ENCODE measurements at places on chromosomes 13 and 19.
A peak's percentile ranks its signal among the peaks of the same experiment; 100 is the strongest.

GRCh38 chr19:6223461-6224307 lies 56.1 kb downstream of the MLLT1 start:
- no peak for DNase-seq

- no peak for DNase-seq
These were observed 22.1 kb downstream of the WTIP start for GRCh38 chr19:34503531-34504272.

GRCh38 chr13:80341101-80341755 lies at the start of gene SPRY2:
TSS of gene SPRY2 (minus strand) at chr13:80341126. CDS start at chr13:80337705, 3,421 bp downstream.
- peak; percentile 14 for DNase-seq

DNA sequence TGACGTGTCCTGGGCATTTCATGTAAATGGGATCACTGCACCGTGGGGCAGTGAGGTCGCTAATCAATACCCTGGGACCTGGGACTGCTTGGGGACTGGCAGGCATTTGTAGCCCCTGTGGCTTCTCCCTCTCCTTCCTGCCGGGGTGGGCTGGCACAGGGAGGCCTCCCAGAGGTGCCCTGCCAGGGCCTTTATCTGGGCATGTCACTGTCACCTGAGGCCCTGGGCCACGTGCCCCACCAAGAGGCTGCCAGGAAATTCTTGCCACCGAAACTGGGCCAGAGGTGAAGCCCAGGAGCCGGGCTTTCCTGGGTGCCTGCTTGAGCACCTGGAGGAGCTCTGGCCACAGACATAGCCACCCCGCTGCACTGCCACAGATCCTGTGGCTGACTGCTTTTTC lies 1.8 kb upstream of the NMRK2 start:
- no peak for DNase-seq

- no peak for DNase-seq
These were observed 29.1 kb upstream of the POP4 start for GRCh38 chr19:29576761-29577648.

DNA sequence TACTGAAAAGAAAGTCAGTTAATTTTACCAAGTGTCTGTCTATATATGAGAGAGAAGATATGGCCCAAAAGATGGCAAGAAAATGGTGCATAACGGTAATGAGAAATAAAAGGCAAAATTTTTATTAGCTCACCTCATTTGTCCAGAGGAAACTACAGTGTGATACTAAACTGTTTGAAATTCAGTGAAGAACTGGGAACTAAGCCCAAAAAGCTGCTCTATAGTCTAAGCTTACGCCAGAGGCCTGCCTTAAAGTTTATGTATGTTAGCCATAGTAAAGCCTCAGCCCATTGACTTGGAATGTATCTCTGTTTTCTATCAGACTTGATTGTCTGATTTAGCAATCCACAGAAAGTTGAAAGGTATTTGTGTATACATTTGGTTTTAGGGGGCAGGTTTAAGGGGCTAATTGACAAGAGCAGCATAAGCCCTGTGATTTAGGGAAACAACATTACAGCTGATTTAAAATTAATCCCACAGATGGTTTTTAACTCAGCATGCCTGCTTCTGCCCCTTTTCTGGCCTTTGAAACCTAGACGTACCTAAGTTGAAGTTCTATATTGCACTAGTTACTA lies 91.0 kb upstream of the MAB21L1 start:
- no peak for DNase-seq

- DNase-seq = no peak
These were observed 202.0 kb downstream of the KATNAL1 start for GRCh38 chr13:30105381-30105780.

DNA sequence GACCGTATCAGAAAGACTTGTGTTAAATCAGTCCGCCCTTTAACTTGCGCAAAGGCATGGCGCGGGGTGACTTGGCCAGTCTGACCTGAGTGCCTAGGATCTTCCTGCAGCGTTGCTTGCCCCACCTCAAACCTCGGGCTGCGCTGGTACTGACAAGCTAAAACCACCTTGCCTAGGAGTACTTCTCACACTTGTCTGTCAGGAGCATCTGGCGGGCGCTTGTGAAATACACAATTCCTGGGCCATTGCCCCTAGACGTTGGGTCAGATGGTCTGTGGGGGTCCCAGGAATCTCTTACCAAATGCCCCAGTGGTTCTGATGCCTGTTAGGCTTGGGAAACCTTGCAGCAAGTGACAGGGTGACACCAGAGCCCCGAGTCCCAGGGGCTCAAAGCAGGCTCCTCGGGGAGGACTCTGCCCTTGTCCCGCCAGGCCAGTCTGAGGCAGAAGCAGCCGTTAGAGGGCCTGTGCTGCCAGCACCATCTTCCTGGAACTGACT lies 12.9 kb downstream of the CEBPG start:
- DNase-seq = no peak

DNA sequence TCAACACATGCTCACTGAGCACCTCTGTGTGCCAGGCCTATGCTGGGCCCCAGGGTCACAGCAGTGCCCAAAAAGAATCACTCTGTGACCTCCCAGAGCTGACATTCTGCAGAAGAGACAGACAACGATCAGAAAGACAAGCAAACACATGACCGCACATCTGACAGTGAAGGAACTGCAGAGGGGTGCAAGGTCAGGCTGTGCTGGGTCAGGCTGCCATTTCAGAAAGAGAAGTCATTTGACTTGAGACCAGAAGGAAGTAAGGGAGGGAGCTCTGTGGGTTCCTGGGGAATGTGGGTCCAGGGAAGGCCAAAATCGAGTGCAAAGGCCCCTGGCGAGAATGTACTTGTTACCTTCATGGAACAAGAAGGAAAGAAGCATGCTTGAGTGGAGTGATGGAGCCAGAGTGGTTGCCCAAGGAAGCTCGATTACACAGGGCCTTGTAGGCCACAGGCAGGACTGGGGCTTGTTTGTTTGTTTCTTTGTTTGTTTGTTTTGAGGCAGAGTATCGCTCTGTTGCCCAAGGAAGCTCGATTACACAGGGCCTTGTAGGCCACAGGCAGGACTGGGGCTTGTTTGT lies 11.4 kb upstream of the CD22 start:
- DNase-seq = no peak

- no peak for DNase-seq
These were observed 5.7 kb upstream of the FPR3 start for GRCh38 chr19:51789061-51789795.

GRCh38 chr19:52664461-52664860 lies 26.3 kb upstream of the ZNF83 start:
- DNase-seq = no peak

DNA sequence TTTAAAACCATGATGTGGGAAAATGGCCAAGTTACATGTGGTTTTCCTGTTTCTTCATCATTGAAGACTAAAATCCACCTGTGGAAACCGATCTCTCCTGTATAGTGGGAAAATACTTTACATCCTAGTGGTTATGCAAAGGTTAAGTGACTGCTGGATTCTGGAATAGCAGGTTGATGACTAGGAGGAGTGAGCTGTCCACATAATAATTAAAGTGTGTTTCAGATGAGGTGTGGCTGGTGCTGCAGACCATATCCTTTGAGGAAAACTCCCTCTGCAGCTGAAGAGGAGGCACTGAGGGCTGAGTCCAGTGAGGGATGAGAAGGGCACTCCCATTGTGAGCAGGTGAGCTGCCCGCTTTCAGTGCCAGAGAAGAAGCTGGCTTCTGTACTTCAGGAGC lies 43.2 kb downstream of the DCLK1 start:
- DNase-seq = no peak

- no peak for DNase-seq
These were observed 19.8 kb upstream of the POU2F2 start for GRCh38 chr19:42151782-42152684.

DNA sequence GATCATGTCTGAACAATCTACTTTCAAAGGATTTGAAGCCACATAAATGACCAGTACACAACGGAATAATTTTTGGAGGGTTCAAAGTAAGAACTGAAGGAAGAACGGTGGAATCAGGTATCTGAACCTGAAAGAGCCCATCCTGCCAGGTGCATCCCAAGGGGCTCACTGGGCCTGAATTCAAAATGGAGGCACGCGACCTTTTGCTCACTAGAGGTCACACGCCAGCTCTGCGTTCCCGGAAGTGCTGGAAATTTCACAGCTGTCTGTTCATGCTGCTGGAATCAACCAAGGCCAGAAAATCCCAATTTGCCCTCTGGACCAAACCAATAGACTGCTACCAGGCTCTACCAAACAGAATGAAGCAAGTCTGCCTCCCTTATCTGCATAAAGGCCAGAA lies 4.2 kb upstream of the RASA3 start:
- DNase-seq = no peak

DNA sequence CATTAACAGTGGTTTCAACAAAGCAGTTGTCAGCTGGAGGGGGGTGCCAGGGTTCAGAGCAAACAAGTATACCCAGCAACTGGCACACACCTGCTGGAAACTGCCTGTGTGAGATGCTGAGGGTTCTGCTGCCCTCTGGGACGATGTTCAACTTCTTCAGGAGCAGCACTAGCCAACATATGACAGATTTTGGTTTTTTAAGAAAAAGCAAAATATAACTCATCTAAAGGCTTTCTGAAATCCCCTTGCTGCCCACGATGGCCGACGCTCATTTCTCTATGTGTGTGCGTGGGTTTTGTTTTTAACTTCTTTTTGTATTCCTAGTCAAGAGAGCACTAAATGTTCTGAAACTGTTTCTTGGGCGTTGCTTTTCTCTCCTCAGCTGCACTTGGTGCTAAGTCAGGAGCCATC lies 79.9 kb downstream of the MRPL57 start:
- no peak for DNase-seq

GRCh38 chr13:65725006-65725405 lies 1505.1 kb downstream of the PCDH9 start:
- DNase-seq = no peak

DNA sequence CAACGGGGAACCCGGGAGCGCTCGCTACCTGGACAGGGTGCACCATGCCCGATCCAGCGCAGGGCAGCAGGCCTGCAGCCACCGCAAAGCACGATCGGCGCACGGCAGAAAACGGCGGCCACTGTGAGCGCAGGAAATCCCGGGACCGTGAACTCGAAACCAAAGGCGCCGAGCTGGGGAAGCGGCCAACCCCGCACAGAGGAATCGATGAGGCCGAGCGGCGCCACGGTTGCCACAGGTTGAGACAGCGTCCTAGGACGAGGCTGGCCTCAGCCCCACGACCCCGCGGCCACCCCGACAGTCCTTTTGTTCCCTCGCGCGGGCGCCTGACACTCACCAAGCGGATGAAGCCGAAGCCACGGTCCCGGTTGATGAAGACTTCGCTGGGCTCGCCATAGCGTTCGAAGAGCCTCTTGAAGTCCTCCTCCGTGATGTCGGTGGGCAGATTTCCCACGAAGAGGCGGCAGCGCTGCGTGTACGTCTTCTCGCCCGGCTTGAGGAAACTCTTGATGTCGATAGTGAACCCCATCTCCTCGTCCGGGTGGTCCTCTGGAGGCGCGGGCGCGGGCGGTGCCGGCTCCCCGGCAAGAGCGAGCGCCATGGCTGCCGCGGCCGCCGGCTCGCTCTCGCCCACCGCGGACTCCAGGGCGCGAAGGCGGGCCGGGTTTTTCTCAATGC lies 557 bp downstream of the PSPC1 start:
- peak; percentile 62 for DNase-seq

- DNase-seq = no peak
These were observed 113.8 kb downstream of the KATNAL1 start for GRCh38 chr13:30193279-30194234.

GRCh38 chr13:74573654-74574053 lies 439.4 kb upstream of the KLF12 start:
- no peak for DNase-seq

DNA sequence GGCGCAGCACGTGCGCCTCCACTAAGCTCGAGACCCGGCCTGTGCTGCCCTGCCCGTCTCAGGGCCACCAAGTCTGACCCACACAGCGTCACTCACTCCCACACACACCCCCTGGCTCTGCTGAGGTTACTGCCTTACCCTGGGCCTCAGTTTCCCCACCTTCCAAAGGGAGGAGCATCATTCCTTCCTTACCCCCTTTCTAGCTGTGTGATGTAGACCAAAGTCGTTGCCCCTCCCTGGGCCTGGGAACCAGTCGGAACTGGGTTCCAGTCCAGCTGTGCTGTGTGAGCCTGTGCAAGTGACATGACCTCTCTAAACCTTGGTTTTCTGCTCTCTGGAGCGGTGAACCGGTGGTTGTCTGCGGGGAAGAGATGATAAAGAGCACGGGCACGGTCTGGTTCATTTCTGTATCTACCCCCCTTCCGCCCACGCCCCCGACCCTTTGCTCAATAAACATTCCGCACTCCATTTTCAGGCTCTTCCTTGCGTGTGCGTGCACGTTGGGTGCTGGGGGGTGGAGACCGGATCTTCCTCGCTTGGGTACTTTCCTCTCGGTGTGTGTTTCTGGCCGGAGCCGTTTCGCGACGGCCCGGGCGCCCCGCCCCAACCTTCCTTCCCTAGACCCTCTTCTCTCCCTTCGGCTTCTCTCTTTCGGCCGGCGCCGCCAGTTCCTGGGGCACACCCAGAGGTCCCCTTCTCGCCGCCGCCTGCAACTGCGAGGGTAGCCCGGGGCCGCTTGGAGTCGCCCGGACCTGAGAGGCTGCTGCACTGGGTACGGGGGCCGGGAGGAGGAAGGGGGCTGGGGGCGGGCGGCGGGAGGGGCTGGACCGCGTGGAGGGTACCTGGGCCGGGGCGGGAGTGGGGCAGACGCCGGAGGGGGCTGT lies at the start of gene ZNF581:
Gene ZNF581, plus strand, starts transcription at position 647 of the 884 bp plus-strand sequence. CDS start 923 bp downstream, outside the sequence.
- DNase-seq = peak; percentile 77

GRCh38 chr13:74129500-74130191 lies 4.6 kb downstream of the KLF12 start:
- peak; percentile 23 for DNase-seq

GRCh38 chr19:46042252-46042883 lies 1.6 kb upstream of the IGFL4 start:
- DNase-seq = no peak

DNA sequence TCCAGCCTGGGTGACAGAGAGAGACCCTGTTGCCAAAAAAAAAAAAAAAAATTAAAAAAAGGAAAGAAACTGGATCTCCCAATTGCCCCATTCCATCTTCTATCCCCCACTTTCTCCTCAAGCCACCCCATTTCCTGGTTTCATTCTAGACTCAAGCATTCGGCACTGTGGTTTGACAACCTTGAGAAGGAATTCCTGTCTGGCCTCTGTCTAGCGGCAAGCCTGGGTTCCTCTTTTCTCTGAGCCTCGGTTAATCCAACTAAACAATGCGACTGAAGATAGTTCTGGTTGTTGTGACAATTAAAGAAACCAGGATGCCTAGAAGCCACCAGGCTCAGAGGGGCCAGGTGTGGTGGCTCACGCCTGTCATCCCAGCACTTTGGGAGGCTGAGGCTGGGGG lies 3.3 kb upstream of the C3 start:
- no peak for DNase-seq

GRCh38 chr13:95898256-95898655 lies 154.9 kb downstream of the UGGT2 start:
- DNase-seq = no peak
